ENCODE measurements at places on chromosomes 4 and X. TPM values are rescaled to one million over a fixed set of nuclear protein-coding genes. Genes with fewer than 3 reads are reported as not detected.

The DUSP9 gene
- 1.9 TPM for total RNA-seq

The NSUN7 gene
- total RNA-seq, result 3.3 TPM

The DTHD1 gene
- total RNA-seq, result 1.8 TPM

DNA sequence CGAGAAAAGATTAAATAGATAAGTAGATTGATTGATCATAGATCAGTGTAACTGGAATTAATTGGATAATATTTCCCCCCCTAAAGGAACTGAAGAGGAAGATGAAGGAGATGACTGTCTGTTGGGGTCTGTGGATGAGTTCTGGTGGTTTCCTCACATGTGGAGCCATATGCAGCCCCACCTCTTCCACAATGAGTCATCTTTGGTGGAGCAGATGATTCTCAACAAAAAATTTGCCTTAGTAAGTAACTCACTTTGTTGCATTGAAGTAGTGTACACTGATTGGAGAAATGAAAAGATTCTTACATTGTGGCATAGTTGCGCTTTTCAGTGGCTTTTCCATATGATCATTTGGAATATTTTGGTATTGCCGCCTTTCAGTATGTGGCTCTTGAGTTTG lies 80.4 kb downstream of the NDST3 start:
- H3K4me3 ChIP-seq, result no peak overlapping the region
- no peak for DNase-seq
- no peaks in the 10 kb centered on the region for H3K4me1 ChIP-seq
- H3K27ac ChIP-seq, result no peak overlapping the region

DNA sequence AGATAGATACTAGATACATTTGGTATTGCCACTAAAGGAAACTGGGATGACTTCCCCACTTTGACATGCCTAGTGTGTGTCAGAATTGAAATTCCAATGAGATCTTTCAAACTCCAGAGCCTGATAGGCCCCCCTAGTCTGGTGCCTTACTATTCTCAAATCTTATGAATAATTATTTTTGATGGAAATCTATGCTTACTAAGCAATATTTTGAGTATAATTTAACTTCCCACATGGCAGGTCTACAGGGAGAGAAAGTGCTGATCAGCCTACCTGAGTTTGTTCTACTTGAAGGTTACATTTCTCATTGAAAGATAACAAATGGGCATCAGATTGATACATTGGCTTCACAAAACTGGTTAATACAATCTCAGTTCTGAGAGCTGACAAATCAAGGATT lies 415.7 kb upstream of the BOD1L1 start:
- H3K4me1 ChIP-seq, result no peaks in the 10 kb centered on the region
- H3K27me3 ChIP-seq, result no peaks in the 10 kb centered on the region
- DNase-seq, result no peak
- H3K4me3 ChIP-seq, result no peak overlapping the region

All from ovary (tissue), 10 donors.